ENCODE measurements at places on chromosomes 2 and 18.

DNA sequence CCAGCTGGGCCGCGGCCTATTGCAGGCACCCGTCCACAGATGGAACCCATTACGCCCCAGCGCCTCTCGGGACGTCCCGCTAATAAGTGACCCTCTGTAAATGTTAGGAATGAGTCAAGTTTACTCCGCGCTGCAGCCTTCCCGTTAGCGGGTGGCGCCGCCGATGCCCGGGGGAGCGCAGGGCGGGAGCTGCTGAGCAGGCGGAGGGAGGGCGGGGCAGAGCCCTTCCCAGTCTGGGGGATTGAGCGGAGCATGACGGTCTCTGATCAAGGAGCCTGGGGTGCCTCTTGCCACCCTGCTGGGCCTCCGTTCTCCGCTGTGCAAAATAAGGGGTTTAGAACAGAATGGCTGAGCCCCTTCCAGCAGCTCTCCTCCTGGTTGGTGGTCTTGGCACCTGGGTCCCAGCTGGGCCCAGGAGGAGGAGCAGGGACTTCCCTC is 10.5 kb downstream of the CROCC2 start:
- peak; percentile 84 for DNase-seq

GRCh38 chr2:104880076-104880475 is 26.2 kb downstream of the POU3F3 start:
- no peak for DNase-seq

GRCh38 chr18:66603941-66604627 is at the start of gene CDH19:
Gene CDH19, minus strand, starts transcription at chr18:66604090. Its CDS starts 31,886 bp downstream, at chr18:66572204.
- peak; percentile 2 for DNase-seq

- no peak for DNase-seq
Measured at GRCh38 chr2:95001701-95002100, 23.8 kb upstream of the MAL start.

- DNase-seq: no peak
Measured at GRCh38 chr2:236936446-236936940, 149.2 kb upstream of the COPS8 start.

DNA sequence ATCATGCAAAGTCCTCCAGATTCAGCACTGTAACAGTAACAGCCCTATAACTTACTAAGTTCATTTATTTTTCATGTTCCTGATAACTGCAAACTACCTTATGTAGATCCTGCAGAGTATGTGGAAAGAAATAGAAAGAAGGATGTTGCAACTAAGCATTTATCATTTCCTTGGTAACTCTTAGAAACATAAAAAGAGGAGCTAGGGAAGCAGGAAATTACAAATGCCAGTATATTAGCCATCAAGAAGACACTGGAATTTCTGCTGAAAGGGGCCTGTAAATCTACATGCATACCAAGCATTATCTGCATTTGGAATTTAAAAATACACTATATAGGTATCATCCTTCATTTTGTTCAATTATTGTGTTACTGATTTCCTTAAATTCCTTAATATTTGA is 66.8 kb downstream of the PDE11A start:
- DNase-seq: no peak

DNA sequence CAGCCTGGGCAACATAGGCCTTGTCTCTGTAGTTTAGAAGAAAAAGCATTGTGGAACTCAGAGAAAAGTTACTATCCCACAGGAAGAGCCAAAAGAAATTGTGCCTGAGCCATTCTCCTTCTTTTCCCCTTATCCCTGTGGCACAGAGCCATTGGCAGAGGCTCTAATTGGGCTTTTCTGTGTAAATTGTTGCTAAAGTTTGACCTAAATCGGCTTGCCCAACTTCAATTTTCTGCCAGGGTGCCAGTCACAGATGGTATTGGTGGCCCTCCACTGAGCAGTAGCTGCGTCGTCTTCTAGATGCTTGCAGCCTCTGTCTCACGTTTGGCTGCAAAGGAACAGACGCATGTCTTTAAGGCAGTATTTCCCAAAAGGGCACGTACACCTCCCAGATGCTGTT is 30.3 kb downstream of the ZNF532 start:
- no peak for DNase-seq

DNA sequence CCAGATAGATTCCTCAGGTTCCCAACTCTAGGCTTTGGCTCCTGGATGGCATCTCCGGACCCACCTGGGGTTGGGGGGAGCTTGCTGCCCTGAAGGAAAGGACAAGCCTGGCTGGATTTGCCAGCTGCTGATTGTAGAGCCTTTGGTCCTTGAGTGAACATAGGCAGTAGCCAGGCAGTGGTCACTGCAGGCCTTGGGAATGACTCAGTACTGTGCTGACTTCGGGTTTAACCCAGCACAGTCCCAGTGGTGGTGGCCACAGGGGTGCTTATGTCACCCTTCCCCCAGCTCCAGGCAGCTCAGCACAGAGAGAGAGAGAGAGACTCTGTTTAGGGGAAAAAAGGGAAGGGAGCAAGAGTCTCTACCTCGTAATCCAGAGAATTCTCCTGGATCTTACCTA is 27.7 kb upstream of the ACTR2 start:
- peak; percentile 48 for DNase-seq

DNA sequence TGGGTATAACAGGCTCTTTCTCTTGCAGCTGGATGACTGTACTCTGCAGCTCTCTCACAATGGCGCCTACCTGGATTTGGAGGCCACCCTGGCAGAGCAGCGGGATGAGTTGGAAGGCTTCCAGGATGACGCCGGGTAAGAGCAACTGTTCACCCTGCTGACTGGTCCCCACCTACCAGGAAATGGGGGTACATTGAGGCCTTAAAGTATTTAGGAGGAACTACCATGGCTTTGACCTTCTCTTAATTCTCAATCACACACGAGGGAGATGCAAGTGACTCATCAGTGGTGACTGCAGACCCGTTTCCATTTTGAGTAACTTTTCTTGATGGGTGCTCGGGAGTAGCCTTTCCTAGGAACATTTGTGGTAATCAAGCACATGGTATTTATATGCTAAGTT is 58.0 kb downstream of the FHOD3 start:
- no peak for DNase-seq

GRCh38 chr2:45068571-45069140 is 59.4 kb upstream of the SIX2 start:
- DNase-seq: no peak

DNA sequence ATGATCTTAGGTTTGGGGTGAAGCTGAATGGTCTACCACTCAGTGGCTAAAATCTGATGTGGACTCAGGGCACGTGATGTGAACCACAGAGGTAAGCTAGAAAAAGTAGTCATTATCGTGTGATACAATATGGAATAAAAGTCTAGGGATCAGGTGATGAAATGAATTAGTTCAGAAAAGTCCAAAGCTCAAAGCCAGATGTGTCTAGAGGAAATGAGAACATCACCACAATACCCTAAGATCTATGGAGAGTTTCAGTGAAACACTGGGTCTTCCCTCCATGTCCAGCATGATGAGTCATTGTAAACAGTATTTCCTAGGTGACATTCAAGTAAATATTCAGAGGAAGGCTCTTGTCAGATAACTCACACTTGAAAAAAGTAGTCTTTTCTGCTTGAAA is 1257.4 kb upstream of the ZEB2 start:
- DNase-seq: no peak

GRCh38 chr2:57296795-57297517 is 749.6 kb upstream of the VRK2 start:
- no peak for DNase-seq

GRCh38 chr2:64808754-64809153 is 155.0 kb upstream of the SERTAD2 start:
- DNase-seq: no peak

DNA sequence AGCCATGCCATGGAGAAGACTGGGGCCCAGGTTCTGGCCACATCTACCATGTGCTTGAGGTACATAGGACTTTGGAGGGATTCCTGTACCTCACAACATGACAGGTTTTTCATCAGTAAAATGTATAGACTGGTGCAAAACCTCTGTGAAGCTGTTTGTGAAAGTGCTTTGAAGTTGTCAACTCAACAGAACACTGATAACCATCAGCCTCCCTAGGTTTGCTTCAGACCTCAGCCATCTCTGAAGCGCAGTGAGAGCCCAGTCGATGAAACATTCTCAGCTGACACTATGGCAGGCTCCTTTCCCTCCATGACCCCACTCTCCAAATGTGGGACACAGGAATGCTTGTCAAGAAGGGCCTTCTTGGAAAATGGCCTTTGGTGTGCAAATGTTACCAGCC is 38.6 kb downstream of the STK25 start:
- no peak for DNase-seq

DNA sequence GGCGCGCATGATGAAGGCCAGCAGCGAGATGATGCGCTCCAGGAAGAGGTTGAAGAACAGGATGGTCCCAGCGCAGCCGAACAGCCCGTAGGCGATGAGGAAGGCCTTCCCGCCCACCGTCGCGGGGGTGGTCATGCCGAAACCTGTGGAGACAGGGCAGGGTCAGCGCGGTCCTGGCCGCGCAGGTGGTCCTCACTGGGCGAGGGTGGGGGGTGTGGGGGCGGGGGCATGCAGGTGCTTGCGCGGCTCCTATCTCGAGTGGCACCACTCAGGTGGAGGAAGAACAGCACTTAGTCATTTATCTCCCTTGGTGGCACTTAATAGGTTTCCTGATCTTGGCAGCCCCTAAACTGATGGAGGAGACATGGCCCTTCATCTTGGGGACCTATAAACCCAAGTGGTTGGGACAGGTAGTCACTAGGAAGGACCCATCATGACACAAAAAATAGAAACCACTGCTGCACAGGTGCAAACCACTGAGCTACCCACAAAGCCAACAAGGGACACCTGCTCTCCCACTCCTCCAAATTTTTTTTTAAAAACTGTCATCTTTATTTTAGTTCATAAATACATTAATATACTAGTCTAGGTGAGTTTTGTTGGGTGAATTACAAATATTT is 118.8 kb downstream of the MSH2 start:
- no peak for DNase-seq

- no peak for DNase-seq
Measured at GRCh38 chr2:40242315-40242714, 209.6 kb downstream of the SLC8A1 start.

DNA sequence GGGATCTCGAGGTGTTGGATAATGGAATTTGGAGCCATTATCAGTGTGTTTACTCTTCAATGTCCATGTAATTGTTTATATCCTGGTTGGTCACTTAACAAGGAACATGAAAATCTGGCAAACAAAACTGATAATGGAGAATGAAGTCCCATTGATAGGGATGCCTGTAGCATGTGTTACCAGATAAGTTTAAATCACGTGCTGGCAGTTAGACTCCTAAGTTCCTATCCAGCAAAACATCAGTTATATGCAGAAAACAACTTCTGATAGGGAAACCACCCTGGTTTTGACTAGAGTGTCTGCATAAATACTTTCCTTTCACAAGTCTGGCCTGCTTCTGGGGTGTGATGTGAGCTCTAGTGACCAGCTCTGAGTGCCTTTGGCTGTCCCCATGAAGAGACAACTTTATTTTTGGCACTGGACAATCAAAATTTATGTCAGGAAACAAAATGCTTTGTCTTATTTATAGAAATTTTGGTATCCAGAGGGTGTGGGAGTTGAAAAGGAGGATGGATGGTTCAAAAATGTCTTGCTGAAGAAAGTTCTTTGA is 82.0 kb downstream of the FHOD3 start:
- DNase-seq: no peak

DNA sequence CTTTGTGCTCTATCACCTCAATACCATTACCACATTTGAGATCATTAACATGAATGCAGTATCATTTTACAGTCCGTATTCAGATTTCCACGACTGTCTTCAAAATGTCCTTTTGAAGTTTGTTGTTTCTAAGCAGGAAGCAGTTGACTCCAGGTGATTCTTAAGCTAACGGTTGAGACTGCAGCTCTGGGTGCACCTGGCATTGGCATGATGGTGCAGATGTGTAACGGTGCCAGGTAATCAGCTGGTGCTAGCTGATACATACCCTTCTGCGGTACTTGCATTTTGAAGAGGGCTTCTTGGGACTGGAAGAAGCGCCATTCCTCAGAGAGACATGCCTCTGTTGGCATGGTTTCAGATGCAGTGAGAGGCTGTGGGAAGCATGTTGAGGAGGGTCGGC is 19.5 kb downstream of the SIGLEC15 start:
- DNase-seq: no peak

- no peak for DNase-seq
Measured at GRCh38 chr2:207240649-207241048, 74.9 kb upstream of the KLF7 start.

DNA sequence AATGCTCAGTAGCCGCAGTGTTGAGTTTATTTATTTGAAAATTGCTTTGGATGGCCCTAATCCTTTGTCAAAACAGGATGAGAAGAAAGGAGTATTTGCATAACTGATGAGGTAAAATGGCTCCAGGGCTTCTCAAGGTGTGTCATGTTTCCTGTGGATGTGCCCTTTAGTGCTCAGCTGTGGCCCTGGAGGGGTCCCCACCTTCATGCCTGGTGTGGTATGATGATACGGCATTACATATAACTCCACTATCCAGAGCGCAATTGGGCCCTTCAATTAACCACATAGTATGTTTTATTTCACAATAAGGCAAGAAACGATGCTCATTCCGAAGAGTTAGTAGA is 39.8 kb upstream of the TMEM178A start:
- no peak for DNase-seq

- DNase-seq: no peak
Measured at GRCh38 chr18:24432618-24433017, 6.1 kb downstream of the IMPACT start.

GRCh38 chr18:44859751-44860439 is 179.2 kb downstream of the SETBP1 start:
- no peak for DNase-seq

GRCh38 chr2:158688721-158689120 is 106.4 kb upstream of the DAPL1 start:
- peak; percentile 34 for DNase-seq

GRCh38 chr2:239365782-239366435 is 34.9 kb downstream of the HDAC4 start:
- no peak for DNase-seq

- DNase-seq: no peak
Measured at GRCh38 chr2:208542465-208543041, 136.0 kb downstream of the PTH2R start.

DNA sequence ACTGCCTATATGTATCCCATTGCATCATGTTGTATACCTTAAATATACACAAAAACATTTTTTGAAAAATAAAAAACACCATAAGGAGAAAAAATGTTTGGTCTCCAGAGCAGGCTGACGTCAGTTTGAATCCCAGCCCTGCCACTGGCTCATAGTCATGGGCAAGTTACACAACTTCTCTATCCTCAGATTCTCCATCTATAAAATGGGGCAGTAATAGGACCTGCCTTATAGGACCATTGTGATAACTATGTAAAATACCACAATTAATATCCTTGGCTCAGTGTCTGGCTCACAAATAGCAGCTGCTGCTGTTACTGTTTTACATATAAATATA is 135.6 kb downstream of the SMAD7 start:
- DNase-seq: no peak

- DNase-seq: peak; percentile 84
Measured at GRCh38 chr18:76953583-76954233, 131.4 kb downstream of the ZNF236 start.

DNA sequence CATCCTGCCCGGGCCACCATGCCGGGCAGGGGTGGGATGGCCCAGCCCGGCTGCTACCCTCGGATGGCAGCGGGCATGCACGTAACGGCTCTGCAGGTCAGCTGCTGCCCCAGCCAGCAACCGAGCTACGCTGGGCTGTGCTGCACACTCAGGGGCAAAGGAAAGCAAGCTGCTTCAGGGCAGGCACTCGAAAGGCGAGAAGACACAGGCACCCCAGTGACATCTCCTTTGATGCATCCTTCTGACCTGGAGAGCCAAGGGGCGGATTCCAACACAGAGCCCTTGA is 8.8 kb downstream of the HDAC4 start:
- DNase-seq: no peak

- DNase-seq: no peak
Measured at GRCh38 chr2:178874529-178875240, 67.5 kb upstream of the TTN start.

- DNase-seq: peak; percentile 75
Measured at GRCh38 chr18:49510393-49511115, 23.5 kb upstream of the C18orf32 start.

- peak; percentile 54 for DNase-seq
Measured at GRCh38 chr2:75276093-75277029, 77.0 kb upstream of the TACR1 start.

Data from astrocyte of the hippocampus (primary cell).